ENCODE measurements at places on chromosomes 7 and 10. TPM values are rescaled to one million over a fixed set of nuclear protein-coding genes. Genes with fewer than 3 reads are reported as not detected.
A peak's percentile ranks its signal among the peaks of the same experiment; 100 is the strongest.

DNA sequence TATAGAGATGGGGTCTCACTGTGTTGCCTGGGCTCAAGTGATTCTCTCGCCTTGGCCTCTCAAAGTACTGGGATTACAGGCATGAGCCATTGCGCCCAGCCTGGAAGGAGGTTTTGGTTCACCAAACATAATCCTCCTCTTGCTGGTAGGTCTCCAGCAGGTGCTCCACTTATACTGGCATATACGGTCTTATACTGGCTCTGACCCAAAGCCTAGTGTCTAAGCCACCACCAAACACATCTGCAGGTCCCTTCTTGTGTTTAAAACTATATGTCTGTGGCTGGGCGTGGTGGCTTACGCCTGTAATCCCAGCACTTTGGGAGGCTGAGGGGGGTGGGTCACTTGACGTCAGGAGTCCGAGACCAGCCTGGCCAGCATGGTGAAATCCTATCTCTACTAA is 5.4 kb downstream of the MBLAC1 start:
- no peak for DNase-seq

- no peak for DNase-seq
Measured at GRCh38 chr7:33961948-33962347, 56.6 kb downstream of the BMPER start.

- no peak for DNase-seq
Measured at GRCh38 chr10:29588629-29589421, 45.9 kb downstream of the SVIL start.

DNA sequence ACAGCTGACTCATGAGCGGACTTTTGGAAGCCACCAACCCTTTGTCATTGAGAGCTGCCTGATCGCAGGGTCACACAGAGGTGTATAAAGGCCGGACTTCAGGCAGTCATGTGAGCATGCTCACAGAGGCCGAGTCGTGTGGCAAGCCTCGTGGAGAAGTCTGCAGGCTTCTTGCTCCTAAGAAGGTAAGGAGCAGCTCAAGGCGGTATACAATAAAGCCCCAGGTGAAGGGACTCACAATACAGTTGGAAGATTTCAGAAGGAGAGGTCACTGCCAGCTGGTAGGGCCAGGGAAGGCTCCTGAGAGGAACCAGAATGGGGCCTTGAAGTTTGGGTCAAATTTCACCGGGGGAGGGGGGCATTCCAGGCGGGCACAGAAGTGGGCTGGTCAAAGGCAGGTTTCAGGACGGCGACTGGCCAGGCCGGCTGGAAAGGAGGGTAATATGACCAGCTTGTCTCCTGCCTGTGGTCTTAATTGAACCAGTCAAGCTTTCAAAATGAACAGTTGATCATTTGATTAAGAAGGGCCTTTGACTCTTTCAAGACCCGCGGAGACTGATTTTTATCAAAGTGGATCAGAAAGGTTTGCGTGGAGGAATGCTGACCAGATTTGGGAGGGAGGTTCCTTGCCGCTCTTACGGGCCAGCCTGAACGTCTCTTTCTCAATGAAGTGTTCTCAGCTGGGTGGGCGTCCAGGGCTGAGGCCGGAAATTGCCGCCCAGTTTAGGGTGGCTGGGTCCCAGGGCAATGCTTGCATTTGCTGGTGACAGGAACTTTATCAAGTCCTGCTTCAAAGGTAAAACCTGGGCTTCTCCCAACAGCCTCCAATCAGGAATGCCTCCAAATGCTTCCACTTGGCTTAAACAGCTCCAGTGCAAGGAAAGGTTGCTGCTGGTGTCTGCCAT is 178.6 kb downstream of the EMX2 start:
- DNase-seq, result peak; percentile 58

GRCh38 chr7:139640681-139641080 is 117.2 kb downstream of the CLEC2L start:
- no peak for DNase-seq

GRCh38 chr10:57579926-57580325 is 687.8 kb downstream of the IPMK start:
- peak; percentile 36 for DNase-seq

- DNase-seq, result no peak
Measured at GRCh38 chr7:50393076-50393475, 57.1 kb downstream of the FIGNL1 start.

- no peak for DNase-seq
Measured at GRCh38 chr7:7816084-7816483, 97.7 kb upstream of the RPA3 start.

- DNase-seq, result no peak
Measured at GRCh38 chr10:24299578-24300260, 90.8 kb downstream of the KIAA1217 start.

GRCh38 chr7:23928418-23928775 is 218.4 kb downstream of the STK31 start:
- no peak for DNase-seq

DNA sequence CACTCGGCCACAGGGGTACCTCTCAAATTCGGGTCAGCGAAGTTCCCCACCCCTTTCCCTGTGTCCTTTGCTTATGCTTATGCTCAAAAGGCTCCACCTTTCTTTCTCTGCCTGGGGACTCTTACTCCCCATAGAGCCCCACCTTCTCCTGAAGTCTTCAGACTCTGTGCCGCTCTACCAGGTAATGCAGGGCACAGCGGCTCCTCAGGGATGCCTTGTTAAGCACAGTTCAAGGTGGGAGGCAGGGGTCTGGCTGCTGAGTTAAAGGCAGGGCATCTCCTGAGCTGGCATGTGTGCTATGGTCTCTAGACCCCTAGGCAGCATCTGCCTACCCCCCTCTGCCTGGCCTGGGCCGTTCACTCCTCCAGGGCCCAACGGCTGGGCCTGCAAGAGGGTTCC is 3.0 kb upstream of the CXCL12 start:
- no peak for DNase-seq

GRCh38 chr7:96663871-96664445 is 45.7 kb downstream of the SEM1 start:
- no peak for DNase-seq

- no peak for DNase-seq
Measured at GRCh38 chr7:137934176-137934826, 67.6 kb downstream of the CREB3L2 start.

Gene CFAP46
- 3.3 TPM for total RNA-seq

Gene CALD1
- 120 TPM for total RNA-seq

Gene FAM25C
- not detected for total RNA-seq

Gene TBRG4
- total RNA-seq, result 122 TPM

Gene ENO4
- 1.1 TPM for total RNA-seq

Gene ADARB2
- total RNA-seq, result 3.7 TPM

Gene GRID2IP
- total RNA-seq, result 3.0 TPM

Gene ZNF679
- total RNA-seq, result not detected

Gene RBM33
- total RNA-seq, result 77.9 TPM
